Caudate nucleus (tissue), 63 donors: ENCODE measurements at places on chromosomes 1 and 21.

DNA sequence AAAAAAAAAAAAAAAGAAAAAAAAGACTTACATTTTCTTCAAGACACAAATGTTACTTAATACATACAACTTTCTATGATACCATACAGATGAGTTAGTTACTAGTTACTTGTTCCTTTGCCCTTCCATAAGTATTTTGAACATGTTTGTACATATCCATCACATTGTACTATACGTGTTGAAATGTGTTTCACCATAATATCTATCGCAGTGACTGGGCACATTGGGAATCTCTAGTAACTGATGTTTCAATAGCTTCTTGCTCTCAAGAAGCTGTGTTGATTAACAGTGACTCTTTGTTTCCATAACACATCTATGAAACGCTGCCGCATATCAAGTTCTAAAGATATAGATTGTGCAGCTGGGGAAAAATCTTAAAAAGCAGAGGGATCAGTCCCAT, 42.9 kb downstream of the KLHL20 start:
- no peak for DNase-seq

DNA sequence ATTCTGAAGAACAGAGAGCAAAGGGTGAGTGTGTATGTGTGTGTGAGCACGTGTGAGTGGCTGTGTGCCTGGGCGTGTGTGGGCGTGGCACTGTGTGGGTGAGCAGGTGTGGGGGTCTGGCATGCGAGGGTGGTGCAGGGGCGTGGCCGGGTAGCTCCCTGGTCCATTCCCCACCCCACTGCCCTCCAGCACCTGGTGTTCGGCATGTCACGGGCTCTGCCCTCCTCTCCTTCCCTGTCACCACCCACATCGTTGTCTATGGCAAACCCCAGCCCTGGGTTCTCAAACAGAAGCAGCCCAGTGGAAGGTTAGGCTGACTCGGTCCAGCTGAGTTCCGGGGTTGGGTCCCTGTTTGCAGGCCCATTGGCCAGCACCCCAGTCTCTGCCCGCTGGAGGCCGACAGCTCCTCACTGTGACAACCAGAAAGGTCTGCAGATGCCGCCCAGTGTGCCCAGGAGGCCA, 39.8 kb downstream of the UBE2G2 start:
- no peak for DNase-seq

GRCh38 chr1:112881742-112882127, 74.3 kb downstream of the SLC16A1 start:
- peak; percentile 14 for DNase-seq

DNA sequence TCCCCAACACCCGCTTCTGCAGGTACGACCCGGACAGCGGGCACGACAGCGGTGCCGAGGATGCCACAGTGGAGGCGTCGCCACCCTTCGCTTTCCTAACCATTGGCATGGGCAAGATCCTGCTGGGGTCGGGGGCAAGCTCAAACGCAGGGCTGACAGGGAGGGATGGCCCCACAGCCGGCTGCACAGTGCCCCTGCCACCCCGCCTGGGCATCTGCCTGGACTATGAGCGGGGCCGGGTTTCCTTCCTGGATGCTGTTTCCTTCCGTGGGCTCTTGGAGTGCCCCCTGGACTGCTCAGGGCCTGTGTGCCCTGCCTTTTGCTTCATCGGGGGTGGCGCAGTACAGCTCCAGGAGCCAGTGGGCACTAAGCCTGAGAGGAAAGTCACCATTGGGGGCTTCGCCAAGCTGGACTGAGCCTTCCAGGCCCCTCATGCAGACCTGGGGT, 10.1 kb downstream of the TRIM46 start:
- DNase-seq: no peak

GRCh38 chr1:89624715-89625323, 8.1 kb upstream of the LRRC8C start:
- DNase-seq: no peak

DNA sequence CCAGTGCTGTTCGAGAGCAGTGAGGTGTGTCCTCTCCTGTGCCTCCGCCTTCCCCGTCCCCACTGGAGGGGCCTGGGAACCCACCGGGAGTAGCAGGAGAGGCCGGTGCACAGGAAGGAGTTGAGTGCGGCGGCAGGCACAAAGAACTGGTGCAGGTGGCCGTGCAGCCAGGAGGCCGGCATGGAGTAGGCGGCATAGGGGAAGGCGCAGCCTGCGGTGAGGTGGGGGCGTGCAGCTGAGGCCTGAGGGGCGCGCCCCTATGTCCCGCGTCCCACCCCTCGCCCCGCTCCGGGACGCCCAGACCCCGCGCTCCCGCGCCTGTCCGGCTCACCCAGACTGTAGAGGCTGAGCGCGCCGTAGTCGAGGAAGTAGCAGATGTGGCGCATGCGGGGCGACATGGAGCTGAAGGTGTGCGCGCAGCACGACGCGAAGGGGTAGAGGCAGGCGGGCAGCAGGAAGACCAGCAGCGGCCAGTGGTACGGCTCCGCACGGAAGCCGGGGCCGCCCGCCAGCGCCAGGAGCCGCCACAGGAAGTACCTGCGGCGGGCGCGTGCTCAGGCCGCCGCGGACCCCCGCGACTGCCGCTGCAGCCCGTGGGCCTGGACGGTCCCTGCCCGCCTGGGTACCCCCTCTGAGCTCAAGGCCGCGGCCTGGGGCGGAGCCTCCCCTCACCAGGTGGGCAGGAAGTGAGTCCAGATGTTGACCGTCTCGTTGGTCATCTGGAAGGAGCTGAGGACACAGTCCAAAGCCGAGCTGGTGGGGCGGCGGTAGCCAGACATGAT, 2.2 kb downstream of the PAQR6 start:
- no peak for DNase-seq

DNA sequence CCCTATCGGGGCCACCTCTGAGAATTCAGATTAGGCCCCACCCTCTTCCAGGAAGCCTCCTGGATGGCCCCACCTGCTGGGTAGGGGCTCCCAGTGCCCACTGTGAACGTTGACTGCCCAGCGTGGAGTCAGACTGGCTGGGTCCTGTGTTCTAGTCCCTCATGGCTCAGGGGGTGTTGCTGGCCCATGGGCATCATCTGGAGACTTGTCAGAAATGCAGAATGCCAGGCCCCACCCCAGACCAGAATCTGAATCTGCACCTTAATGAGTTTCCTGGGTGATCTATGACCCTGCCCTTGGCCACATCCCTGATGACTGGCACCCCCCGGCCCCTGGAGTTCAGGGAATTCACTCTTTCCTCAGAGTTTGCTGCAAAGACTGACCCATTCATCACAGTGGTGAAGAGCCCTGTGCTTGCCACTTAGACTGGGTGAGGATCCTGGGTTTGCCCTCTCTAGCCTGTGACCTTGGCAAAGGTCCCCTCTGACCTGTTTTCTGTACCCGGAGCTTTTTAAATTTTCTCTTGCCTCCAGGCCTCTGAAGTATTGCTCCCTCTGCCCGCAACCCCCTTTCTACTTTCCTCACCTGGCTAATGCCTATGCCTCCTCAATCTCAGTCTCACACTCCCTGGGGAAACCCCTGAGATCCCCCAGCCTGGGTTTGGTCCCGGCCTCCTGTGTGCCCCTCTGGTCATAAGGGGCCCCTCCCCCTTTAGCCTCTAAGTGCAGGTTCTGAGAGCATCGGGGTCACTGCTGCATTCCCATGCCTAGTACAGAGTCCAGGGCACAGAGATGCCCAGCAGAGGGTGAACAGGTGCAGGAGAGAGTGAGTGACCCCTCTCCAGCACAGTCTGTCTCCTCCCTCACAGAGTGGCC, 184.2 kb downstream of the MATN1 start:
- DNase-seq: no peak

- no peak for DNase-seq
Measured at GRCh38 chr1:177423090-177423489, 252.3 kb downstream of the BRINP2 start.

GRCh38 chr1:19762175-19762779, 37.4 kb downstream of the TMCO4 start:
- no peak for DNase-seq

DNA sequence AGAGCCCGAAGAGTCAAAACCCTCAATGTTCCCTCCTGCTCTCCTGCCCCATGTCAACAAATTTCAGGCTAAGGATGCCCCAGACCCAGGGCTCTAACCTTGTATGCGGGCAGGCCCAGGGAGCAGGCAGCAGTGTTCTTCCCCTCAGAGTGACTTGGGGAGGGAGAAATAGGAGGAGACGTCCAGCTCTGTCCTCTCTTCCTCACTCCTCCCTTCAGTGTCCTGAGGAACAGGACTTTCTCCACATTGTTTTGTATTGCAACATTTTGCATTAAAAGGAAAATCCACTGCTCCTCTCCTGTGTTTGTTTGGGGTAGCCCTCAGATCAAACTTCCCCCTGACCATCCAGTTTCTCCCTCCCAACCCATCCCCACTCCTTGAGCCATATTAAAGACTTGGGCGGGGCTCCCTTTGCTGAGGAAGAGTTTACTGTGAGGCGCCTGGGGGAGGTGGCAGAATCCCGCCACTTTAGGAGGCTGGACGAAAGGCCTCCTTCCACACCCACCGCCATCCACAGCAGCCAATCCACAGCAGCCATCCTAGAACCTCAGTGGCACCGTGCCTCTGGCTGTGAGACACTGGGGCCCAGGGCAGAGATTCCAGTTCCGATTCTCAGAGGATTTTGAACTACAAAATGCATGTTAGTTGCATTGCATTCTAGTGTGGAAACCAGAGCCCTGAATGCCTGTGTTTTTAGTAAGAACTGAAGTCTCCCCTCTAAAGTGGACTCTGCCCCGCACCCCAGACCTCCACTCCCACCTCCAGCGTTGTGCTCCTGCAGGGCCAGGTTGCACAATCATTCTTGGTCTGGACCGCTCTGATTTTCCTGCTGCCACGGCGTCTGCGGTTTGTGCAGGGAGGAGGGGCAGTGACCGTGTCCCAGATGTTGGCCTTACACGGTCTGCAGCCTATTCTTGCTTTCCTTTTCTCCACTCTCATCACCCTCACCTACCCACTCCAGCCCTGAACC, 3.0 kb downstream of the OLFML3 start:
- no peak for DNase-seq

DNA sequence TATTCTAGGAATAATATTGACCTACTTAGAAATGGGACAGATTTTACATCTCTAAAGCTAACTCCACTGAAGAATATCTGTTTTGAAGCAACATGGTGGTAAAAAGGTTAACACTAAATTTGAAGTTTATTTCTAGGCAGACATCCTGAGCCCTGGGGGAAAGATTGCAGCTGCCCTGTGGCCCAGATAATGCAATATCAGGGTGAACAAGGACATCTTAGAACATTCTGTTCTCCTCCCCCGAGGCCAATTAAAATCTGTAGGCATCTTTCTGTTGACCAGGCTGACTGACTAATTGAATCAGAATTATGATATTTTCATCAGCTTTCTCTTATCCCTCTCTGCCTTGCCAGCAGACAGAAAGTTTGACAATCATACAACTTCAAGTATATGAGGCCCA, 149.8 kb upstream of the DUSP10 start:
- DNase-seq: no peak

DNA sequence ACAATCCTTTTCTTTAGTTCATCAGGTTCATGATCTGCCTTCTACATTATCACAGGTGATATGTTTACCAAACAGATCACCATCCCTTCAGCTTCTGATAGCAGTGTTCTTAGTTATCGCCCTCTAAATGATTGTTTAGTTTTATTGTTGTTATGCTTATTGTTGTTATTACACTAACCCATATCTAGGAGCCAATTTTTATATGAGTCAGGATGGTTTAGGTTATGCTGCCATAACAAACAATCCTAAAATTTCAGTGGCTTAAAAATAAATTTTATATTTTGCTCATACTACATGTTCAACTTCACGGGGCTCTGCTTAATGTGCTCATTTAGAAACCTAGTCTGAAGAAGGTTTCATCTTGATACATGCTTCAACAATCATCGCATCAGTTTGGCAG, 4.4 kb upstream of the JUN start:
- no peak for DNase-seq

DNA sequence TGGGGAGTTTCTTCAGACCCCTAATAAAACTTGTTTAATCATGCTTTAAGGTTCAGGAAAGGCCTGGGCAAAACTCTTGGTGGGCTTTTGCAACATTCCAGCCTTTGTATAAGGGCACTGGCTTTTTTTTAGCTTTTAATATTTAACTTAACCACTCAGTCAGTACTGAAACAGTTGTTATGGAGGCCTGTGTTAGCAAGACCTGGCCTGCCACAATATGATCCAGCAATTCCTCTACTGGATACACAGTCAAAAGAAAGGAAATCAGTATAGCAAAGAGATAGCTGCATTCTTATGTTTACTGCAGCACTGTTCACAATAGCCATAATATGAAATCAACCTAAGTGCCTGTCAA, 75.1 kb upstream of the COG2 start:
- no peak for DNase-seq

- no peak for DNase-seq
Measured at GRCh38 chr1:220441211-220441610, 86.7 kb upstream of the MARK1 start.

GRCh38 chr1:6385488-6386191, 7.9 kb downstream of the ACOT7 start:
- DNase-seq: peak; percentile 36

DNA sequence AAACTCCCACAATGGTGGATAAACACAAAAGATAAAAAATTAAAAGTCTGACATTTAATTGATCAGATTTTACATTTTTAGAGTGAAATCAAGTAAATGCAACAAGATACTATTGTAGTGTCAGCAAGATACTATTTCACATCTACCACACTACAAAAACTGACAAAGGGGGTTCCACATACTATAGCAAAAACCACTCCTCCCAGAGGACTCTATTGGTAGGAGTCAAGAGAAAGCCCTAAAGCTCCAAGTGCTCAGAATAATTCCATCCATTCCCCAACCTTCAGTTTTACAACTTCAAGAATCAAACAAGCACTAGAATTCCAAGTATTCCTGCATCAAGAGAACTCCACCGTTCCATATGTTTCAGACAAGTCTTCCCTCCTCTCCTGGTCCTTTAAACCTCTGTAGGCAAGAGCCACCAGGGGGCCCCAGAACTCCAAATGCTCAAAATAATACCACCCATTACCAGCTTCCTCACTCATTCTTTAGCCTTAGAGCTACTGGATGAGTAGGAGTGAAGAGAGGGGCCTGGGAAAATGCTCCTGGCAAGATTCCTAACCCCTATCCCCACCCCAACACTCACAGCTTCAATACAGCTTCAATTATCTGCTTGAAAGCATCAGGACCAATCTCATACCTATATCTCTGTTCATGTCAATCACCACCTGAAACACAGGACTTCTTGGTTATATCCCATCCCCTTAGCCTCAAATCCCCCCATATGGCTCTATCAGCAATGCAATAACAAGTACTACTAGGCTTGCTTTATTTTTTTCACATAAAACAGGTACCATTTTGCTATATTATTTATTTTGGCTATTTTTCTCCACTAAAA, 9.9 kb downstream of the TOR1AIP2 start:
- no peak for DNase-seq

GRCh38 chr1:160397651-160398050, 2.7 kb upstream of the VANGL2 start:
- DNase-seq: no peak

DNA sequence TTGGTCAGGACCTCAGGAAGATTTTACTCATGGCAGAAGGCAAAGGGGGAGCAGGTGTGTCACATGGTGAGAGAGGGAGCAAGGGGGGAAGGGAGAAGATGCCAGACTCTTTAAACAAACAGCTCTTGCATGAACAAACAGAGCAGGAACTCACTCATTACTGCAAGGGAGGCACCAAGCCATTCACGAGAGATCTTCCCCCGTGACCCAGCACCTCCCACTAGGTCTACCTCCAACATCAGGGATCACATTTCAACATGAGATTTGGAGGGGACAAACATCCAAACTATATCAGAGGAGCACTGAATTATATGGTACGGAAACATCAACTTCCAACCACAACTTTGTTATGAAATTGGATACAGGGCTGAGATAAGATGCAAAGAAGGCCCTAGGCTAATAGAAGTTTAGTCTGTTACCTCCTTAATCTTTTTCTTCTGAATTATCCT, 164.9 kb downstream of the ST6GALNAC3 start:
- no peak for DNase-seq

GRCh38 chr1:94792473-94793295, 27.5 kb upstream of the SLC44A3 start:
- no peak for DNase-seq
